Midbrain (tissue), 1 donor: ENCODE measurements at places on chromosomes 12 and 14.
A peak's percentile ranks its signal among the peaks of the same experiment; 100 is the strongest.

DNA sequence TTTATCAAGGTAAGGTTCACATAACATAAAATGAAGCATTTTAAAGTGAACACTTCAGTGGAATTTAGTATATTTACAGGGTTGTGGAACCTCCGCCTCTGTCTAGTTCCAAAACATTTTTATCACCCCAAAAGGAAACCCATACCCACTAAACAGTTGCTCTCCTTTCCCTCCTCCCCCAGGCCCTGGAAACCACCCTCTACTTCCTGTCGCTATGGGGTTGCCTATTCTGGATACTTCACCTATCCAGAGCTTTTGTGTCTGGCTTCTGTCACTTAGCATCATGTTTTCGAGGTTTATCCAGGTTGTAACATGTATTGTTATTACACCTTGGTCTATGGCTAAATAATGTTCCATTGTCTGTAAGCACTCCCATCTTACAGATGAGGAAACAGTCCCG, 27.7 kb upstream of the ZFP36L1 start:
- no peak for DNase-seq

DNA sequence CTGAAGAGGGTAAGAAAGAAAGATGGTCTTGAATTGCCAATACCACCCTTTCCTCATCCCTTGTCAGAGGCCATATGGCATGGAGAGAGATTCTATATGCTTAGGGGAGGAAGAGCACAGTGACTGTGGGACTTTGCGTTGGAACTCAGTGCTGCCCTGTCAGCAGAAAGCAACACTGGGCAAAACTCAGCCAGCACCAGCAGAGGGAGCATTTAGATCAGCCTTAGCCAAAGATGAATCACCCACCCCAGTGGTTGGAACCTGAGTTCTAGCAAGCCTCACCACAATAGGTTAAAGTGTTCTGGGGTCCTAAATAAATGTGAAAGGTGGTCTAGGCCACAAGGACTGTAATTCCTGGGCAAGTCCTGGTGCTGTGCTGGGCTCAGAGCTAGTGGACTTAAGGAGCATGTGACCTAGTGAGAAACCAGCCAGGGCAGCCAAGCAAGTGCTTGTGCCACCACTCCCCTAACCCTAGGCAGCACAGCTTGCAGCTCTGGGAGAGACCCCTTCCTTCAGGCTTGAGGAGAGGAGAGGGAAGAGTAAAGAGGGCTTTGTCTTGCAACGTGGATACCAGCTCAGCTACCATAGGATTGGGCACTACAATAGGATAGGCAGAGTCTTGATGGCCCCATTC, 11.4 kb upstream of the BCAT1 start:
- no peak for DNase-seq

- DNase-seq: no peak
These were observed 159.2 kb downstream of the PAH start for GRCh38 chr12:102757882-102758226.

DNA sequence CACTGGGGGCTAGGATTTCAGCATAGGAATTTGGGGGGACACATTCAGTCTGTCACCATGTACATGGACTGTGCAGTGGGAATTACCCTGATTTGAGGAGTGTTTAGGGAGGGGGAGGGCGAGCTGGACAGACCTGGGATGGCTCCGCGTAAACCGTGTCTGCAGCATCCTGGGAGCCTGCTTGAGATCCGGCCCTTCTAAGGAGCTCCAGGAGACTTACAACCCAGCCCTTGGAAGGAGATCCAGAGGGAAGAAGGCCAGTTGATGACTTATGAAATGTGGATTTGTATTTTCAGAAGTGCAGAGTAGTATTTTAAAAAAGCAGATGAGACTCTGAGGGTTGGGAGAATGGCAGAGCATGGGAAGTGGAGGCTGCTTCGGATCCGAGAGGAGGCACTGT, 153.2 kb downstream of the CACNA1C start:
- DNase-seq: no peak

DNA sequence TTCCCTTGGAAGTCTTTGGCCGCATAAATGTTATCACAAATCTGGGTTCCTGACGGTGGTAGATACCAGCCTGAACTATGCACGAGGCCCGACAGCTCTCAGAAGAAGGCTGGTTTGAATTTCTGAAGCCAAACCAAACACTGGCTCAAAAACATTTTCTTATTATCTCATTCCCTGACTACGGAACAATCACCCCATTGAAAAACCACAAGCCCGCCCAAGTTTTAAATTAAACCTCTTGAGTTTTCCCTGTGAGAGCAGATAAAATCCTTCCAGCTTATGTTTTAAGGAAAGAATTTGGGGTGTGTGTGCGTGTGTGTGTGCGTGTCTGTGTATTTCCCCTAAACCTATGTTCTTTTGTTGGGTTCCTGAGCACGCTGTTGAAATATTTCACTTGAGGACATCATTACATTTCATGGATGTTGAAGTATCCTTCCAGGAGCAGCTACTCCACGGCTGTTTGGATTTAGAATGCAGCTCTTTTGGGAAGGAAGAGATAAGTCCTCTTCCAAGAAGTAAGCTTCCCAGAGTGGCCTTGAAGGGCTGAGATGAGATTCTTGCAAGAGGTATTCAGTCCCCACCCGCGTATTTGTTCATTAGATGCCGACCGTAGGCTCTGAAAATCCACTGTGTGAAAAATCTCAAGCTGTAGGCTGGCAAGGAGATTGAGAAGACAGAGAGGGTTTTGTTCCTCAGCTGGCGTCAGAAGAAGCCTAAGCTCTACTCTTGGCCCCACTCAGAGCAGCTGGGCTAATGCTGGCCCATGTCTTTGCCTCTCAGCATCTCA, 131.0 kb upstream of the NCOR2 start:
- peak; percentile 57 for DNase-seq

DNA sequence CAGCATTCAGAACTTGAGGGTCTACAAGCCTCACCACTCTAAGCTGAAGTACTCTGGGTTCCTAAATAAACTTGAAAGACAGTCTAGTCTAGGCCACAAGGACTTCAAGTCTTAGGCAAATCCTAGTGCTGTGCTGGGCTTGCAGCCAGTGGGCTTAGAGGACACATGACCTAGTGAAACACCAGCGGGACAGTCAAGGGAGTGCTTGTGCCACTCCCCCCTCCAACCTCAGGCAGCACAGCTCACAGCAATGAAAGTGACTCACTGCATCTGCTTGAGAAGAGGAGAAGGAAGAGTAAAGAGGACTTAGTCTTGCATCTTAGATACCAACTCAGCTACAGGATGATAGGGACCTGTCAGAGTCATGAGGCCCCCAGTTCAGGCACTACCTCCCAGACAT, 438.1 kb downstream of the IPO8 start:
- no peak for DNase-seq

DNA sequence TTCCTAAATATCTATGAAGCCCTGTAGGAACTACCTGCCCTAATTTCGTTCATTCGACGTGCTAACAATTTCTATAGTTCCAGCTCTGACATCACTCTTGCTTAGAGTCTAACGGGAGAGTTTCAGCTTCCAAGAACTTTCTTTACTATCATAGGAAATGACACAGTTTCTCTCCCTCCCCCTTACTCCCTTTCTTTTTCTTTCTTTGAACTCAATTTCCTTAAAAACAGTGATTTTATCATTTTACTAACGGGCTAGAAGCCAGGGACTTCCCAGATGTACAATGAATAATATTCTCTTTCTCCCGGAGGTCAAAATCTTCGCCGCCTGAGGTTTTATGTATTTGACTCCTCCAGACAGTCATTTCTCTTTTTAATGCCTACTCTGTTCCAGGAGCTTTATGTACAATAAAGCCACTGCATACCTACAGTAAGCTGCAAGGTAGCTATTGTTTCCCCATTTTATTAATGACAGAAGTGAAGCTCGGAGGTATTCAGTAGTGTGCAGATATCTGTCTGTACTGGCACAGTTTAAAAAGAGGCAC, 15.7 kb downstream of the SMCO2 start:
- no peak for DNase-seq

GRCh38 chr14:99025418-99025817, 246.6 kb downstream of the BCL11B start:
- DNase-seq: no peak

- no peak for DNase-seq
These were observed 80.4 kb downstream of the EML1 start for GRCh38 chr14:99873653-99874052.

GRCh38 chr12:93166541-93167307, 211.0 kb upstream of the NUDT4 start:
- no peak for DNase-seq

DNA sequence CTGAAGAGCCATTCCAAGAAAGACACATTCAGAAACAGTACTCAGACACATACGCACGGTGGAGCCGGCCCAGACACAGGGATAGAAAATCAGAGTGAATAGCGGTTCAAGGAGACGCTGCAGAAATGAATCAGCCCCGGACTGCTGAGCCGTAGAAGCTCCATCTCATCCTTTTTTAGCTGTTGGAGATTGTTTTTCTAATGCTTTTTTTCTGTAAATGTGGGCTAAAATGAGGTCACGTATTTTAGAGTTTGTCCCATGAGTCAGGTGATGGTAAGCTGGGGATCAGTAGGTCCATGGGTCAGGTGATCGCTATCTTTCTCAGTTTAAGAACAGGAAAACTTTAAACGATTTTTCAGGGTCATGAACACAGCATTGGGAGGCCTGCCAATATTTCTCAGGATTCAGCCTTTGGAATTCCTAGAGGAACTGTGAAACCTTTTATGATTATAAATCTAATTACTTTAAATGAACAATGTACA, 202.4 kb downstream of the ITPR2 start:
- peak; percentile 36 for DNase-seq

- DNase-seq: peak; percentile 3
These were observed 125.3 kb upstream of the PRMT8 start for GRCh38 chr12:3365463-3366411.

GRCh38 chr12:13428538-13429265, 232.2 kb downstream of the EMP1 start:
- DNase-seq: no peak

GRCh38 chr12:19572920-19573558, 133.7 kb downstream of the AEBP2 start:
- DNase-seq: no peak

- DNase-seq: no peak
These were observed 208.0 kb downstream of the PCNX1 start for GRCh38 chr14:71115306-71115705.

DNA sequence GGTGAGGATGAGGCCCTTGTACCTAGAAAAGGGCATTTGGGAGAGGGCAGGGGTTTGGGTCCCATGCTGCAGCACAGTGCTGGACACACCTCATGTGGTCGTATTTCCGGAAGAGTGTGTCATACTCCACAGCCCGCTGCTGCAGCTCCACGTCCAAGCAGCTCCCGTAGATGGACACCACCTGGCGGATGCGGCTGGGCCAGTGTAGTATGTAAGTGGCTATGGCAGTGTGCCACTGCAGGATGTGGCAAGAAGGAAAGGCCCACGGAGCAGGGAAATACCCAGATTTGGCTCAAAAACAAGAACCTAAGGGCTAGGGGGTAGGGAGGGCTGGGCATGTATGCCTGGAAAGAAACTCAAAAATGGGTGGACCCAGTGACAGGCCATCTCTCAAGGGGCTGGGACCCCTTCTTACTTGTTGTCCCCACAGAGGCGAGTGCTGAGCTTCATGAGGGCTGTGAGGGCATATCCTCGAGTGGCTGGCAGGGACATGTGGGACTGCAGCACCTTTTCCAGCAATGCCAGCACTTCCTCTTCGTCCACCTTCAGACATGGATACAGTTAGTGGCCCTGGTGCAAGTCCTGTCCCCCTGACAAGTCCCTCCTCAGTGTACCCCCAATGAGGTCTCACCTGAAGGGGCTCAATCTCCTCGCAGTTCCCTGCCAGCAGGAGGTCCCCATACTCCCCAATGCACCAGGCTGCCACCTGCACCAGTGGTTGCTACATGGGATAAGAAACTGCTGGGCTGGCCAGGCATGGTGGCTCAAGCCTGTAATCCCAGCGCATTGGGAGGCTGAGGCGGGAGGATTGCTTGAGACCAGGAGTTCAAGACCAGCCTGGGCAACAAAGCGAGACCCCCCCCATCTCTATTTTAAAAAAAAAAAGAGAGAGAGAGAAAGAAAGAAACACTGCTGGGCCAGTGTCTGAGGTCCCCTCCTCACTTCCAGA, 5.4 kb downstream of the AP1G2 start:
- DNase-seq: no peak

DNA sequence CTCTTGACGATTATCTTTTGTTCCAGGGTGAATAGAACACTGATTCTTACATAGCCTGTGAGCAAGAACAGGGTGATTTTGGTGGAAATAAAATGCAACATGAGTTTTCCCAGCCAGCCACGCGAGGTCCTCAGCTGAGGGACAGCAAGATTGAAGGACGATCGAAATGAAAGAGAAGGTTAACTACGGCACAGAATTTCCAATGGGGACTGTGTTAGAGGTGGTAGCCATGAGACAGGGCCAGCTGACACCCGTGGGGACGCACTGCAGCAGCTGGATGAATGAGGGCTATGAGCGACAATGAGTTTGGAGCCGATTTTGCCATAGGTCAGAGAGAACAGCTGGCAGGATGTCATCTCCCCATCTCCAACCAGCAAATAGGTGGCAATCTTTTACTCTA, 243.4 kb upstream of the PELI2 start:
- DNase-seq: peak; percentile 54

DNA sequence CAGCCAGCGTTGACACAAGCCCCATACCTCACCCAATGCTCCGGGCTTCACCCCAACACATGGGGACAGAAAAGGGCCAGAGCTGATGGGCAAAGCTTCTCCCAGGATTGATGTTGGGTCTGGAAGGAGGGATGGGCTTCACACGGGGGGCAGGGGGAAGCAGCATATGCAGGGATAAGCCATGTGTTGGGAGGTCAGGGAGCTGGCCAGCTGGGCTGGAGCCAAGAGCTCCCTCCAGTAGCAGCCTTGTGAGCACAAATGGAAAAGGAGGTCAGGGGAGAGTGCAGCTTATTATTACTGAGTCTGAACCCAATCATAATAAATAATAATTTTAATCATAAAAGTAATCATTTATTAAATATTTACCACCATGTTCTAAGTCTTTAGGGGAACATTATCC, 9.3 kb downstream of the PLEKHD1 start:
- no peak for DNase-seq

DNA sequence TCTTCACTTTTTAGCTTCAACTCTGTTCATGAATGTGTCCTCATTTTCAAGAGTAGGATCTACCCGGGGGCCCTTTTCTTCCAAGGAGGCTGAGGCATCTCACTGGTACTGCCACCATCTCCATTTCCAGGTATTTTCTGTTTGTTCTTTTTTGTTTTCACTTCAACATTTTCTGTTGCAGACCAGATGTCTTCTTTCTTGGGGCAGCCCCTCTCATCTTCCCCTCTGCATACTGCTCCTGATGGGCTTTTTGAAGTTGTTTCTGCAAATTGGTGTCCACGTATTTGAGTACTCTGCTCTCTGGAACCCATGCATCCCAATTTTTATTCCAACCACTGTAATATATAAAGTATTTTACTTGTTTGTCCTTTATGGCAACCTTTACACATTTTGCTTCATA, 66.5 kb downstream of the LRP6 start:
- DNase-seq: no peak

- DNase-seq: no peak
These were observed 144.2 kb downstream of the PLEKHA5 start for GRCh38 chr12:19273482-19274330.

GRCh38 chr14:24662753-24663152, 28.8 kb upstream of the GZMB start:
- no peak for DNase-seq

DNA sequence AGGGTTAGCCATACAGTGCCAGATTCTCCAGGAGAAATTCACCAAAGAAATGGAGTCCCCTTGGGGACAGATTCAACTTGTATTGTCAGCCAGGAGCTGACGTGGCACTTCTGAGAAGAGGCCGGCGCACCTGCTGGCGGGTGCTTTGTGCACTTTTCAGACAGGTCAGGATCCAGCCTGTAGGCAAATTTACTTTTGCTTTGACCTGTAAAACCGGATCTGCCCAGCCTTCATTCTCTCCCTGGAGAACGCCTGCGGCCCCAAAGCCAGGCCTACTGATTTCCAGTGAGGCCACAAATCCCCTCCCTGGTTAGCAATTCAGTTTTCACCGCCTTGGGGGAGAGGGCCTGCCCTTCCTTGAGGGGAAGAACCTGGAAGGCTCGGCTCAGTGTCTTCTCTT, 17.4 kb downstream of the P2RX4 start:
- no peak for DNase-seq
